ENCODE measurements at places on chromosomes 16 and 17.

DNA sequence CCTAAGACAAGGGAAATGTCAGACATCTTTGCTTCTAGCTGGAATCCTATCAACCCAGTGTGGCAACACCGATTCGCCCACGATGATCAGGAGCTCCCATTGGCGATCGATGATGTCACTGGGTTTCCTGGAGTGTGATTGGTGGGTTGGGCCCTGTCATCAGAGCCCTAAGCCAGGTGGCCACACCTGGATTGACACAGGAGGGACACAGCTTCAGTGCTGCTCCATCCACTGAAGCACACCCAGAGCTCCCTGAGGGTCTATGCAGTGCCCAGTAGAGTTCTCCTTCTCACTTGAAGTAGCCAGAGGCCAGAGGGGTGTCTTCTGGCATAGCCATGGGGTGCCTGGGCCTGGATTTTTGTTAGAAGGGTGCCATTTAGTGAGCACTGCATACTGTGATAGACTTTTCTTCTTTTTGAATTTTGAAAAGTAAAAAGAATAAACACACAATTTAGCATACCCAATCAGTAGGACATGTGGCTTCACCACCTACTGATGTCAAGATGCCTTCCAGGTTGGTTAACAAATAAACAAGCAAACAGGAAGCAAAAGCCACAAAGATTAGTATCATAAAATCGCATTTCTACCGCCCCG is 77.6 kb downstream of the CMIP start:
- DNase-seq, result no peak

DNA sequence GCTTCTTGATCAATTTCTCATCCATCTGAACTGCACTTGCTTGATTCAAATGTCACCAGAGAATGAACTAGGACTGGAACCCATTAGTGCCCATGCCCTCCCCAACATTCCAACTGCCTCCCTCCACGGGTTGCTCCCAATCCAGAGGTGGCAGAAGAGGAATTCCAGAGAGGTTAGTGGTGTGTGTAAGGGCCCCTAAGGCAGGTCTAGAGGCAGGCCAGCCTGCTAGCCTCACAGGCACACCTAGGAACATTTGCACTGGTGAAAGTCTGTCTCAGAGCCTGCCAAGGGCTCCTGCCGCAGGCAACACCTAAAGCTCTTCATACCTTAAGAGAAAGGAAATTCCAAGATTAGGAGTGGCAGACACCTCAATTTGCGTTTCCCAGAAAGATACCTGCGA is 21.2 kb upstream of the CMTM4 start:
- DNase-seq, result no peak

GRCh38 chr17:2435181-2435741 is 34.4 kb upstream of the MNT start:
- DNase-seq, result peak; percentile 56

DNA sequence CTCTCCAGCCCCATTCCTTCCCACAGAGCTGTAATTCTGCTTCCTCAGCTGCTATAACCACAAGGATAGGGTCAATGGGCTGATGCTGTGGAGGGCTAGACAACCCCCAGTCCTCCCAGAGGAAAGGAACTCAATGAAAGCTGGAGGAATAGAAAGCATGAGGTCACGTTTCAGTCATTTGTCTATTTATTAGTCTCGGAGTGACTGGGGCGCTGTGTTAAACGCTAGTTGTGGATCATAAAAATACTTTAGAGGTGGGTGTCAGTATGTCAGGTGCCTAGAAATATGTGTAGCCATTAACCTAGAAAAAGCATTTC is 787 bp upstream of the CCL3L1 start:
- no peak for DNase-seq

All from lower leg skin (tissue), 4 donors.